GM12891 (cell line): ENCODE measurements at places on chromosomes 12 and 14.

DNA sequence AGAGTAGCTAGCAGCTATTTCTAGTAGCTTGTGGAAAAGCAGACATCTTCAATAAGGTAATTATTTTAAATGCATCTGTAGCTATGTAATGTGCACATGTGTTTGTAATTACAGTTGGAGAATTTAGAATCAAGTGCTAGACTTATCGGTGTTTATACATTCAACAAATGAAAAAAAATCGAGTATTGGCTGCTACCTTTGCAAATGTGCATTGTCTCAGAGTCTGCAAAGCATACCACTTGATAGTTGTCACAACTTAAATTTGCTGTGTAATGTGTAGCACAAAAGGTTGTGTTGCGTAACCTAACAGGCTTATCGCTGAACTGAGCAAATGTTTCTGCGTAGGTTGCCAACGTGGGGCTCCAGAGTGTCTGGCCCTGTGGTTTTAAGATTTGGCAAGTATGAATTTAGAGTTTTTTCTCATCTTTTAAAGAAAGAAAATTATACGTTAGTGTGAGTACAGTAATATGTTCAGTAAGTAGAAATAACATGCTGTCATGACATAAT is 44.3 kb downstream of the TMTC2 start:
- no peak for DNase-seq

- DNase-seq, result no peak
Observed at GRCh38 chr14:88243946-88244345, 79.1 kb downstream of the KCNK10 start.

DNA sequence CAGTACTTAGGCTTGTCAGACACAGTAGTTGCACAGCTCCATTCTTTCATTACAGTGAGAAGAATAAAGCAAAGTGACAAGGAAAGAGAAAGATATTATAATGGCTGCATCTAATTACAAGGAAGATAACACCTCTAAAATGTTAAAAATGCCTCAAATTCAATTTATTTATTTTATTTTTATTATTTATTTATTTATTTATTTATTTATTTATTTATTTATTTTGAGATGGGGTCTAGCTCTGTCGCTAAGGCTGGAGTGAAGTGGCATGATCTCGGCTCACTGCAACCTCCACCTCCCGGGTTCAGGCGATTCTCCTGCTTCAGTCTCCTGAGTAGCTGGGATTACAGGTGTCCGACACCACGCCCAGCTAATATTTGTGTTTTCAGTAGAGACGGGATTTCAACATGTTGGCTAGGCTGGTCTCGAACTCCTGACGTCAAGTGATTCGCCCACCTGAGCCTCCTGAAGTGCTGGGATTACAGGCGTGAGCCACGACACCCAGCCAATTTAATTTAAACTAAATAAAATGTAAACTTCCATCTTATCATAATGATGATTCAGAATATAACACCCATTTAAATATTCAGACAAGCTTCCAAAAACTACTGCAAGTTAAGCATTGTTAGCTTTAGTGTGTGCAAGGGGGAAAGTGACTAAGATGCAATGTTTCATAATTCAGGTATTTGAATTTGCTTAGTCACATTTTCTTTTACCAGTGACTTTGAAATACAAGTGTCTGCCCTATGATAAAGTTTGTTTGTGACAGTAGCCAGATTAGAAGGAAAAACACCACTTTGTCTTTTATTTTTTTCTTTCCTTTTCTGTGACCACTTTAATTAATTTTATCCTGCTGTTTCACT is 2.4 kb upstream of the CFAP54 start:
- no peak for DNase-seq

- peak; percentile 75 for DNase-seq
Observed at GRCh38 chr12:55707841-55708694, at the start of gene ITGA7. ITGA7 (minus strand) TSS chr12:55707904; CDS start chr12:55707682, 222 bp downstream.

GRCh38 chr14:20387576-20387975 is 25.7 kb downstream of the TEP1 start:
- DNase-seq, result no peak

DNA sequence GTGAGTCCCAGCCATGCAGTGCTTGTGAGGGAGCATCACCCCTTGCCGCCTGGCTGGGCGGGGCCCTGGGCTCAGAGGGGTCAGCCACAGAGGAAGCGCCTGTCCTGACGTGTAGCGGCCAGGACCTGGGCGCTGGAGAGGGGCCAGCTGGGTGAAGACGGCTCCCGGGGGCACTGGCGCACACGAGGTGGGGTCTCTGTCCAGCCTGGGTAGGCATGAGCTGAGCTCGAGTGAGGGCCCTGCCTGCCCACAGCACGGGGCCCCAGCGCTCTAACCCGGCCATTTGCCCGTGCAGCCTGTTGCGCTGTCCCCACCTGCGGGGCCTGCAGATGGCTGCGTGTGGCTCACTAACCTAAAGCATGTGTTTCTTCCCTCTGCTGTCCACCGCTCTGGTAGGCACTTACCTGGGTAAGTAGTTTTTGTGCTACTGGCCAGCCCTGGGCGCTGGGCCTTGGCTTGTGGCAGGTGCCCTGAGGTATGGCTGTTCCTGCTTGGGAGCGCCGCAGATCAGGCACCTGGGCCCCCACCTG is 6.6 kb upstream of the CRIP2 start:
- no peak for DNase-seq

DNA sequence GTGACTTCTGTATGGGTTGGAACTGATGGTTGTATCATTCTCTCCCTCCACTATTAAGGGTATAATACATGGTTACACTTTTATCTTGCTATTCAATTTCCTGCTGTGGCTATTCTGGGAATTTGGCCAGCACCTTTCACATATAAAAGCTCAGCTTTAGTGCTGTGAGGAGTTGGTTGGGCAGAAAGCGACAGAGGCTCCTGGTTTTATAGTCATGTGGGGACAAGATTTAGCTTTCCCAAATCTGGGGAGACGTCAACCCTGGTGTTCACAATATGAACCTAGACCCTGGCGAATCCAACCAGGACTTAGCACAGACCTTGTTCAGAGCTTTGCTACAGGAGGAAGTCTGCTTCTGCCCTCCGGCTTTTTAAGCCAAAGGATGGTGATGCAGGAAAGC is 36.5 kb downstream of the FOS start:
- no peak for DNase-seq

- DNase-seq, result no peak
Observed at GRCh38 chr12:54276368-54276767, 3.6 kb downstream of the CBX5 start.

DNA sequence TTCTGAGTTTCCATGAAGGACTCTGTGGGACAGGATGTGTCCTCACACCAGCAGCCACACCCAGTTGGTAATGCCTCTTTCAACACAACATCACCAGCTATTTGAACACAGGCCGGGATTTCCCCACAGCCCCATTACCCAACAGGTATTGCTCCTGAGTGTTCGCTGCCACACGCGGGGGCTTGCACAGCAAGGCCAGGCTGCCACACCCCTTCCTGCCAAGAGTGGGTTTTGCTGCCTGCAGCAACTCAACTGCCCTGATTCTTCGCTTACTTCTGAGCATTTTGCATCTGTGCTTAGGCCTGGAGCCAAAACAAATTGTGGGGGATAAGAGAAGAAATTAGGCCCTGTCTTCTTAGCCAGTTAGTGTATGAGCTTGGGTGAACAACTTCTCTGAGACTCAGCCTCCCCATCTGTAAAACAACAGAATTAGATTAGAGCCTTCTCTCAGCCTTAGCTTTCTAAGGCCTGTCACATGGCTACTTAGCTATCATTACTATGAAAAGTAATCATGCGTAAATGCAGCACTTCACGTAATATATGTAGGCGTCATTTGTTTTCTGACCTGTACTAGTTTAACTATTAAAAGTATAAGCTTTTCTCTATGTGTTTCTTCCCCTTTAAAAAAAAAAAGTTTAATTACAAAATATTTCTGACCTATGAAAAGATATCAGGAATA is 20.0 kb downstream of the CKAP4 start:
- DNase-seq, result no peak
